Activated CD4-positive, alpha-beta T cell treated with anti-CD3 and anti-CD28 coated beads, Interleukin-10, Interleukin-2, amounts not matched to agents 100 ng/mL and 50 ng/mL, durations not matched to agents 16 hours and 8 hours (primary cell): ENCODE measurements at places on chromosomes 7 and 10.

GRCh38 chr7:94406696-94407095 is 12.0 kb downstream of the COL1A2 start:
- DNase-seq, result no peak

DNA sequence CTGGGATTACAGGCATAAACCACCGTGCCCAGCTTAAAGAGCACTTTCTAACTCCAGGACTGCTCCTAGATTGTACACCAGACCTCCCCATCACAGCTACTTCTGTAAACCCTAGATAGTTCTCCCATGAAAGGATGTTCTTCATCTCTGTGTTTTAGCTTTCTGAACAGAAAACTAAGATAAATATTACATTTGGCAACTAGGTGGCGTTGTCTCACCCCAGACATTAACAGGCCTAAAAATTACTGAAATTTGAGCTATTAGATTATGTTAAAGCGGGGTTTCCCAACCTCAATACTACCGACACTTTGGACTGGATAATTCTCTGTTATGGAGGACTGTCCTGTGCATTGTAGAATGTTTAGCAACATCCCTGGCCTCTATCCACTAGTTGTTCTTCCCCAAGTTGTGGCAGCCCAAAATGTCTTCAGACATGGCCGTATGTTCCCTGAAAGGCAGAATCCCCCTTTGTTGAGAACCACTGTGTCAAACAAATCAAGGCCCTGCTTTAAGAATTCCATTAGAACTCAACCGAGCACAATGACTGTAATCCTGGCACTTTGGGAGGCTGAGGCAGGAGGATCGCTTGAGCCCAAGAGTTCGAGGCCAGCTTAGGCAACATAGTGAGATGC is 19.1 kb downstream of the ATOH7 start:
- peak; percentile 30 for DNase-seq

DNA sequence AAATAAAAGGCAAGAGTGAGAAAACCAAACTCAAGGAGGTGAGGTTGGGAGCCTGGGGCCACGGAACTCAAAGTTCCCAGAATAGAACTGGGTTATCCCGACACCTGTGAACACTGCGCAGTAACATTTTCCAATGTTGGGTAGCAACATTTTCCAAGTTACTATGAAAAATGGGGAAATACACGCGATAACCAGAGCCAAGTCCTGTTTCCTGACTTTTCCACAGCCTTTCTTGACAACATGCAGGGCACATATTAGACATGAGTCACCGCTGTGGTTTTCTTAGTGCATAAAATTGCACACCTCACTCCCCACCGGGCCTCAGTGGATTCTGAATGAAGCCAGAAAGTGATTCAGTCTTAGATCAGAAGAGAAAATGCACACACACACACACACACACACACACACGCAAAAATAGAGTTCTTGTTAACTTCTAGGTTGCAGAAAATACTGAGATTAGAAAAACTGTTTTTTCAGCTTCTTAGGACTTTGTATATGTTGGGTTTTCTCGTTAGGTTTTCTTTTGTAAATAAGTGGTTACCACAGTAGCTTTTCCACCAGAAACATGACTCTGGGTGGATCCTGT is 70.0 kb downstream of the CAMK1D start:
- DNase-seq, result peak; percentile 79

DNA sequence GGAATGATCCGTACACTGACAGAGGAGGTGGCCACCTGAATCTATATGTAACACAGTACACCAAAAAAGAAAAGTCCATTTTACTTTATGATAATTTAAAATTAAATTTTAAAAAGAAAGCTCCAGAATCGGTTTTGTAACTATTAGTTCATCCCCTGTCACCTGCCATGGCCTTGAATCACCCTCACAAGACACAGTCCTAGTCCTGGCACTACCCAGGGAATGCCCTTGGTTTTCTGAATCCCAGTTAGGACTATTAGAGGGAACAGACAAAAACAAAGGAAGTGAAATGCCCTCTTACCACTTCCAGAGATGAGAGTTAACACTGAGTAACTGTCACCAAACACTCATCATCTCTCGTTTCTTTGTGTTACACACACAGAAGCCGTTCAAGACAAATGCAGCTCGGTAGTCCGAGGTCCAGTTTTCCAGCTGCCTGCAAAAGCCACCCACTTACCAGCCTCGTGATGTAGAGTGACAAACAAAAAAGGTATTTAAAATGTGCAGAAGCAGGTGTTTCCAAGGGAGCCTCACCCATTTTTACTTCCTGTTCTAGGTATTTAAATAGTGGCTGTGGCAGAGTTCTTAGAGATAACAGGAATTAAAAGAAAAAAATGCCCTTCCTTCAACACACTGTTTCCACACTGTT is 6.1 kb downstream of the PTPRN2 start:
- no peak for DNase-seq

DNA sequence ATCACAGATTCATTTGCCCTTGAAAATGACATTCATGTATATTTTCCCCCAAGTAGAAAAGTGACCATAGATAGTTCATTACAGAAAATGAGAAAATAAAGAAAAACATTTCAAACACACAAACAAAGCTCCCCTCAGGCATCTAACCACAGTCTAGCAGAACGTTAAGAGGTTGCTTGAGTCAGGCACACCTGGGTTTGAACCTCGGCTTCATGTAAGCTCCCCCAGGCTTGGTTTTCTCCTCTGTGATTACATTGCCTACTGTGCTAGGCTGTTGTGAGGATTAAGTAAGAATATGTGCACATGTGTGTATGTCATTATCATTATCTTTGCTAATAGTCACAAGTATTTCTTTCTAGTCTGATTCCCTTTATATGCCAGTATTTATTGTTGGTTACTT is 9.1 kb downstream of the DNTT start:
- DNase-seq, result no peak

- DNase-seq, result peak; percentile 1
These were observed 61.9 kb downstream of the TMEM26 start for GRCh38 chr10:61391281-61391680.

GRCh38 chr7:129830949-129831348 is 121.8 kb downstream of the UBE2H start:
- DNase-seq, result no peak

GRCh38 chr7:150620061-150620460 is 12.1 kb downstream of the GIMAP6 start:
- DNase-seq, result no peak

DNA sequence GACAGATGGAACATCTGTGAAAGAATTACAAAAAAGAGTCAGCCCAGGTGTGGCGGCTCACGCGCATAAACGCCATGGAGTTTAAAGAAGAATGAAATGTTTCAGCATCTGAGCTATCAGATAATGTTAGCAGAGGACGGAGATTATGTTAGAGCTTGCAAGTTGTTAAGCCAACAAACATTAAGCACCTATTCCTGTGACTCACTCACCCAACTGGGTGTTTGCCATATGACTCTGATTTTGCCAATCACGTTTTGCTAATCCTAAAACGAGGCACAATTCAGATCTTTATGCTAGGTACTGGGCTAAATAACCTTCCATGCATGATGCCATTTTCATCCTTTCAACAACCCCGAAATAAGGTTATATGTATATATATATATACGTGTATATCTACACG is 29.0 kb upstream of the CCNY start:
- DNase-seq, result no peak

DNA sequence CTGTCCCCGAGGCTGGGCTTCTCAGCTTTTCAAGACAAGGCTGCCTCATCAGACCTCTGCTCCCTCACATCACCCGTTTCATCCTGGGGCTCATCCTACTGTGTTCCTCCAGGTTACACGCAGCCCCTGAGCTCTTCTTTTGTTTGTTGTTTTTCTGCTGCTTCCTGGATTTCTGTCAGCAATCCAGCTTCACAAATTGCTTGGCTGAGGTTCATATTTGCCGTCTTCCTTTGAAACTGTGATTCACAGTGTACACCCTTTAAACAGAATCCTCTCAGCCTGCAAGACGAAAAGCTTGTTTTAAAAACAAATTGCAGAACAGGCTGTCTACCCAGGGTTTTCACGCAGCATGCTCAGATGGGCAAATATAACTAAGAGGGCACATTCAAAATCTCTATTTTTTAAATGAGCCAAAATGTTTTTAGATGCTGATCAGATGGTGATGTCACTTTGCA is 39.1 kb upstream of the PARD3 start:
- DNase-seq, result no peak

GRCh38 chr7:116770941-116771340 is 91.4 kb upstream of the CAPZA2 start:
- DNase-seq, result no peak

- no peak for DNase-seq
These were observed 57.7 kb upstream of the KCNIP2 start for GRCh38 chr10:101901340-101901739.

GRCh38 chr10:87654212-87654611 is 5.5 kb upstream of the PAPSS2 start:
- DNase-seq, result no peak

- no peak for DNase-seq
These were observed 21.1 kb downstream of the CCDC126 start for GRCh38 chr7:23618241-23618640.

DNA sequence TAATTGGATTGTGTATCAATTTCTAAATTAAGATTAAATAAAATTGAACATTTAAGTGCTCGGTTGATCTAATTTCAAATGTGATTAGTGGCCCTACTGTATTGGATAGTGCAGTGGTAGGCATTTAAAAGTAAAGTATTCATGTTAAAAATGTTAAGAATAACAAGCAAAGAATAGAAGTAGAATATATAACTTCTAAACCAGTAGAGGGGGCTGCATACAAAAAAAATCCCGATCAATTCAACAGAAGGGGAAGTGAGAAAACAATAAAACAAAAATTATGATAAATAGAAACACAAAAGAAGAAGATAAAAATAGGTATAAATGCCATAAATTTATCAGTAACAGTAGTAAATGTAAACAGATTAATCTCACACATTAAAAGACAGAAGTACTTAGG is 24.9 kb upstream of the WDFY4 start:
- DNase-seq, result no peak

DNA sequence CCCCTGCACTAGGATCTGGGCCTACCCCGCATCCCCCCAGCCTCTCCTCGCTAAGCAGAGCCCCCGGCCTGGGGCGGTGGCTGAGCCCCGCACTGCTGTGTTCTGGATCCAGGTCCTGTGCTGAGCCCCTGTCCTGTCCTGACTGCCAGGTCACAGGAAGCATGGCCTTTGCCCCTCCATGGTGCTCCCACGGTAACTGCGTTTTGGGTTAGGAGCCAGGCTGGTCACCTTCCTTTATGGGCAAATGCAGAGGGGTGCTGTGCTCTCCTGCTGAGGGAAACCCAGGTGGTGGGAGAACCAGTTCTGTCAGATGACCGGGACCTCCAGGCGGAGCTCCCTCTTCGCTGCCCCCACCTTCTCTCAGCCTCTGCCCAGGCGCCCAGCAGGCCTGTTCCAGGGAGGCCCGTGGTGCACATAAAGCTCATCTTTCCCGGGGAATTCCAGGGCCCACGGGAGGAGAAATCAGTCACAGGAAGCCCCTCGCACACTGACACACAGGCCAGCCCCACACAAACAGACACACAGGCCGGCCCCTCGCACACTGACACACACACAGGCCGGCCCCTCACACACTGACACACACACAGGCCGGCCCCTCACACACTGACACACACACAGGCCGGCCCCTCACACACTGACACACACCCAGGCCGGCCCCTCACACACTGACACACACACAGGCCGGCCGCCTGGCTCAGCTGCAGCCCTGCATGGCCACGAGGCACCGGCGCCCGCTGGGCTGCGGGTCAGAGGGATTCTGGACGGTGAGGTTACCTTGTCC is 75.6 kb downstream of the CFAP46 start:
- DNase-seq, result no peak

DNA sequence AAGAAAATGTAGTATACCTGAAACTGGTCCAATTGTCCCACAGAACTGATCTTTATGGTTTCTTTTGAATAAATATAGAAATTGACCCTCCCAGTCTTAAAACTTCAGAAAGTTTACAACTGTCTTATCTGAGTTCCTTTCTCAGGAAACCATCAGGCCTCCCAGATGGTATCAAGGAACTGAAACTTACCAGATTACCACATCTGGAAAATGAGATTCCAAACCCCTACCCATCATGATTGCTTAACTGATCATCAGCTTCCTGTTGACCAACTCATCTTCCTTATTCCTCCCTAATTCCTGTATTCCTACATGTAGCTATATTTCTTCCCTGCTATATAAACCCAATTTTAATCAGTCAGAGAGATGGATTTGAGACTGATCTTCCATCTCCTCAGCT is 5.5 kb downstream of the VWDE start:
- no peak for DNase-seq
